SK-N-DZ (cell line): ENCODE measurements at places on chromosomes 11 and 22.
A peak's percentile ranks its signal among the peaks of the same experiment; 100 is the strongest.

GRCh38 chr22:49227670-49228069, 600.0 kb downstream of the BRD1 start:
- no peak for DNase-seq

DNA sequence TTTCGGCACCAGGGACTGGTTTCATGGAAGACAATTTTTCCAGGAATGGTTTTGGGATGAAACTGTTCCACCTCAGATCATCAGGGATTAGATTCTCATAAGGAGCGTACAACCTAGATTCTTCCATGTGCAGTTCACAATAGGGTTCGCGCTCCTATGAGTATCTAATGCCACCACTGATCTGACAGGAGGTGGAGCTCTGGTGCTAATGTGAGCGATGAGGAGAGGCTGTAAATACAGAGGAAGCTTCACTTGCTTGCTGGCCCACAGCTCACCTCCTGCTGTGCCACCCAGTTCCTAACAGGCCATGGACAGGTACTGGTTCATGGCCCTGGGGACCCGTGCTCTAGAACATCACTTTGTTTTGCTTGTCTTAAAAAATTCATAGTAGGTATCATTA, 41.8 kb upstream of the AMPD3 start:
- peak; percentile 53 for DNase-seq

DNA sequence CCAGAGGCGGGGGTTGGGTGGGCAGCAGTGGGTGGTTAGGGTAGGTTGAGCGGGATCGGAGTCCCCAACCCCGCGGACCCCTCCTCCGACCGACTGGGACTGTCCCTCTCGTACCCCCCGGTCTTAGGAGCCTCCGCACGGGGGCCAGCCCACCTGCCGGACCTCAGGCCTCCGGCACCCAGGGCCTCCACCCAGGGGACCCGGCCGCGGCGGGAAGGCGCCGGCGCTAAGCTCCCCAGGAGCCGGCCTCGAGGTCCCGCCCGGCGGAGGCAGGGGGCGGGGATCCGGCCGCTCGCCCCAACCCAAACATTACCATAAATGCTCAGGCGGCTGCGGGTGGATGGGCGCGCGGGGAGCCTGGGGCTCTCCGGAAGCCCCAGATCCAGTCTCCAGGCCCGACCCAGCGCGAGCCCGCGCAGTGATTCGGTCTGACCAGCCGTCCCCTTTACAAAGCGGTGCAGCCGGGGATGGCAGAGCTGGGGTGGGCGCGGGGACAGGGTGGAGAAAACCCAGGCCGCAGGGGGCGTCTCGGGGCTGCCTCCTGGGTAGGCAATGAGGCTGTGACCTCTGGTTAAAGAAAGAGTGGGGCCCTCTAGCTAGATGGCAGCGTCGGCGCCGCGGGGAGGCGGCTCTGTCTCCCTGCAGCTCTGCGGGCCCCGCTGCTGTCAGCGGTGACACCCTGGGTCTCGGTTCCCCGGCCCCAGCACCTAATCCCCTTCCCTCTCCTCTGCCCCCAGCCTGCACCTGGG, 4.0 kb upstream of the MCAM start:
- peak; percentile 47 for DNase-seq

- DNase-seq: no peak
Observed at GRCh38 chr11:18367431-18367830, 26.9 kb upstream of the LDHA start.

DNA sequence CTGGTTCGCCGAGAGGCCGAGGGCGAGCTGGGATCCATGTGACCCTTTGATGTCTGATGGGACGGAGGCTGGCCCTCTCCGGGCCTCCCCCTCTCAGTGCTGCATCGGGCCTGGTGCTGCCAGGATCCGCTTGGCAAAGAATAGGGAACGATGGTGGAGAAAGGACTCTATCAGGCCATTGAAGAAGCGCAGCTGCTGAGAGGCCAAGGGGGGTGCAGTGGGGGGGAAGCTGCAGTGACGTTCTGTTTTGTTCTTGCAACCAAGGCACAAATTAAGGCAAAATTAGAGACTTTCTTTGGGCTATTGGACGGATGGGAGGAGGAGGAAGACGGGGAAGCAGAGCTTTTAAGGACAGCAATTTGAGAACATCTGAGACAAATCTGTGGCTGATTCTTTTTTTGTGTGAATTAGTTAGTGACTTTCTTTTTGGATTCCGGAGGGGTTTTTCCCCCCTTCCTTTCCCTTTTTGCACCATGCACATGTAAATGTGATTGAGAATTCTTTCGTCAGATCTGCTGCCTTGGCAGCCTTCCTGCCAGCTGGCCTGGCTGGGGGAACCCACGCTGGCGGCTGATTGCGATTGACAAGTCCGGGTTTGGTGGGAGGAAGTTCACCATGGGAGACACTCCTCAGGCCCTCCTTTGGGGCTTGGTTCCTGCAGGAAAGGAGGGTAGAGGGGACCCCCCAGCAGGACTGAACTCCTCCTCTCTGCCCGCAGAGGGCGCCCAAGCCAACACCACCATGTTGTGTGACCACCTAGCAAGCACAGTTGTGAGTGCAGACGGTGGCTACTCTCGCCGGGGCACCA, 214.6 kb downstream of the NTM start:
- DNase-seq: no peak

- DNase-seq: peak; percentile 83
Observed at GRCh38 chr22:33923660-33924246, 3.5 kb upstream of the LARGE1 start.

GRCh38 chr11:2208691-2209369, 37.2 kb upstream of the TH start:
- DNase-seq: no peak

DNA sequence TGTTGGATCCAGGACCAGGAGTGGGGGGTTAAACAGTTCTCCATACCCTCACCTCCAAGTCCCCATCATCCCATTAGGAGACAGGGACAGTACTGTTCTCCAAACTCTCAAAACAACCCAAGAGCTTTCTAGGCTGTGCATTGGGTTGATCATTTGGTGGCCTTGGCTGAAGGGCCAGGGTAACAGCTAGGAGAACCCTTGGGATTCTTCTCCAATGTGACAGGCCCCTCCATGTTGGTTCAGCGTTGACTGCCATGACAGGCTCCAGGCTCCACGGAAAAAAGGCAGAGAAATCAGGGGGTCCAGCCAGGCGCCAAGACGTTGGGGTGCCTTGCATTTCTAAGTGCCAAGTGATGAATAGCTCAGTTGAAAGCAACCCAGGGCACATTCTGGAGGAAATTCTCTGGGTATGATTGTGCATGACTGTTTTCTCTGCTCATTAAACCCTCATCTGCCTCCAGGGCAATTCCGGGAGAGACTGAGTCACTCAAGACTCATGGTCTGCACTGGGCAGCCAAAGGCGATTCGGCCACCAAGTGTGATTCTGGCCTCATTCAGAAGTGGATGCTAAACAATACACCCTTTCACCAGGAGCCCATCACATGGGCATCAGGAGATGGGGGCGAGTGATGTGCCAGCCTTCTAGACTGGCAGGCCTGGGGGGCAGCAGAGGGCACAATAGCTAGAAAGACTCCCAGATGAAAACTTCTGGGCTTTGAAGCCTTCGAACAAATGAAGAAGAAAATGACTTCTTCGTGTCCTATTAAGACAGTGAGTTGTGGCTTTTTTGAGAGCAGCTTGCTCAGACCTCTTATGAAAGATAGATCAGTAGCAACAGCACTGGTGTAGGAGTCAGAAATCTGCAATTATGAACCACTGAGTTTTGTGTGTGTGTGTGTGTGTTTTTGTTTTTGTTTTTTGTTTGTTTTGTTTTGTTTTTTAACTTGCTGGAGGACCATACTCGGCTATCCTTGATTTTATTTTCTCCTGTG, 27.7 kb downstream of the CD44 start:
- no peak for DNase-seq

GRCh38 chr11:61367406-61367805, 5.2 kb downstream of the TMEM138 start:
- DNase-seq: no peak

DNA sequence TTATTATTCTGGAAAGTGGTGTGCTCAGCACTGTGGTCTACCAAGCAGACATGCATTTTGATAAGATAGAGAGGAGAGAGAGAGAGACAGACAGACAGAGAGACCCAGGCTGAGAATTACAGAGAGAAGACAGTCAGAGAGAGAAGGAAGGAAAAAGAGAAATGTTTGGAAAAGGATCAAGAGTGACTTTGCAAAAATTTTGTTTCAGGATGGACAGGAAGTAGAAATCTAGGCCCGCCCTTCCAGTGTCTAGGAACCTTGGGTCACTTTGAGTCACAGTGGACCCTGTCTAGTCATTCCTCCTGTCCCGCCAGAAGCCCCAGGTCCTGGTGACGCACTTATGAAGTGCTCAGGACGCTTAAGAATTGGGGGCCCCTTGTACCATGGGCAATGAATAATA, 166.7 kb downstream of the ST3GAL4 start:
- no peak for DNase-seq

DNA sequence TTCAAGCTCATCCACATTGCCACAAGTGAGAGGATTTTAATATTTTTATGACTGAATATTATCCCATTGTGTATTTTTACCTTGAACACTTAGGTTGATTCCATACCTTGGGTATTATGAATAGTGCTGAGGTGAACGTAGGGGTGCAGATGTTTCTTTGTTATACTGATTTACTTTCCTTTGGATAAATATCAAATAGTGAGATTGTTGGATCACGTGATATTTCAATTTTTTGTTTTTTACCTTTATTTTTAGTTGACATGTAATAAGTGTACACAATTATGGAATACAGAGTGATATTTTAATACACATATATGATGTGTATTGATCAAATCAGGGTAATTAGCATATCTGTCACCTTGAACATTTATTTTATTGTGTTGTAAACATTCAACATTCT, 8.1 kb downstream of the OR10W1 start:
- DNase-seq: no peak

- DNase-seq: peak; percentile 54
Observed at GRCh38 chr11:65376138-65376713, 6.2 kb downstream of the SLC25A45 start.

DNA sequence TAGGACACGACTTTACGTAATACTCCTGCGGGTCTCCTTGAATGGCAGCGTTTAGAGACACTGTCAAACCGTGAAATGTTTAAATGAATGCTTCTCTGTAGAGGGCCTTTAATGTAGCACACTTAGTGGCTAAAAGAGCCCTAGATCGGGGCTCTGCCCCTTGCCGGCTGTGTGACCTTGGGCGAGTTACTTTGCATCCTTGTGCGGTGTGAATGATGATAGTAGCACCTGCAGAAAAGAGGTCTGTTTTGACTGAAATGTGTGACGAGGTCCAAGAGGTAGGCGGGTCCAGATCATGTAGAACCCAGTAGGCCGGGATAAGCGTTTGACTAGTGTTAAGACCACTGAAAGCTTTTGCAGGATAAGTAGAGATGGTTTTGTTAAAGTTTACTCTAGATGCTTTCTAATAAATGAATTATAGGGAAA, 866 bp downstream of the MED17 start:
- no peak for DNase-seq

DNA sequence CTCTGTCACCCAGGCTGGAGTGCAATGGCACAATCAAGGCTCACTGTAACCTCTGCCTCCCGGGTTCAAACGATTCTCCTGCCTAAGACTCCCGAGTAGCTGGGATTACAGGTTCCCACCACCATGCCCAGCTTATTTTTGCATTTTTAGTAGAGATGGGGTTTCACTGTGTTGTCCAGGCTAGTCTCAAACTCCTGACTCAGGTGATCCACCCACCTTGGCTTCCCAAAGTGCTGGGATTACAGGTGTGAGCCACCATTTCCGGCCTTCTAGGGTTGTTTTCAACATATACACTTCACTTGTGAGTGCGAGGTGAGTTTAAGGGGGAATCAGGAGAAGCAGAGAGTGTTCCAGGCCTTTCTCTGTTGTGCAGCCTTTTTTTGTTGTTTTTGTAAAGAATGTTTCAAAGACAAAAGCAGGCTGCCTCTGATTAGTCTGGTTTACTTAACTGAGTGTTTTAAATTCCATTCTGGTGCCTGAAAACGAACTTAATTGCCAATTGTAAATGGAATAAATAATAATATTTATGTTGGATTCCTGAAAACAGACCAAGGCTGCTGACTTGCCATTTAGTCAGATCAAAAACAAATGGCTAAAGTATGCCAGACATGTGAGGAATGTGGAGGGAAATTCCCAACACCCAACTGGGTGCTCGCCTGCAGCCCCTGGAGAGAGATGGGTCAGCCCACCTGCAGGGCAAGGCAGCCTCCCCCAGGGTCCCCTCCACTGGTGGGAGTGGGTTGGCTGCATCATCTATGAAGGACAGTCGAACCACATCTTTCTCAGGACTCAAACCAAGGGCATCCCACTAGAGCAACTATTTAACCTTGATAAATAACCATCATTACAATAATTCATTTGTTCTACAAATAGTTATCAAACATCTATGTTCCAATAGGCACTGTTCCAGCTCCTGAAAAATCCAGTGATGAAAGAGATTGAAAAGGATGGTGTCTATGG, 4.6 kb upstream of the RANGAP1 start:
- no peak for DNase-seq

GRCh38 chr11:66728693-66729385, at the start of gene SPTBN2:
SPTBN2 (minus strand) TSS chr11:66729216; CDS start chr11:66721240, 7,976 bp downstream.
- DNase-seq: peak; percentile 60

DNA sequence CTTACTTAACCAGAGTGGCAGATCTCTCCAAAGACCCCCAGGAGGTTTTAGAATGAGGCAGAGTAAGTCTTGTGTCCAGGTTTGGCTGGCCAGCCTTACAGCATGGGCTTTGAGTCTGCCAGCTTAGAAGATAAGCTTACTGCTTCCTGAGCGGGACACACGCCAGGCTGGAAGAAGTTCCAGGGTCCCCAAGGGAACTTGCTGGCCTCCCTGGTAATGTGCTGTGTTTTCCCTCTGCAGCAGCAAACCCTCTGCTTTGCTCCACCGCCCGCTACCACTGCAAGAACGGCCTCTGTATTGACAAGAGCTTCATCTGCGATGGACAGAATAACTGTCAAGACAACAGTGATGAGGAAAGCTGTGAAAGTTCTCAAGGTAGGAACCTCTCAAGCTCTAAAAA, 154.2 kb downstream of the LDLRAD3 start:
- DNase-seq: no peak

DNA sequence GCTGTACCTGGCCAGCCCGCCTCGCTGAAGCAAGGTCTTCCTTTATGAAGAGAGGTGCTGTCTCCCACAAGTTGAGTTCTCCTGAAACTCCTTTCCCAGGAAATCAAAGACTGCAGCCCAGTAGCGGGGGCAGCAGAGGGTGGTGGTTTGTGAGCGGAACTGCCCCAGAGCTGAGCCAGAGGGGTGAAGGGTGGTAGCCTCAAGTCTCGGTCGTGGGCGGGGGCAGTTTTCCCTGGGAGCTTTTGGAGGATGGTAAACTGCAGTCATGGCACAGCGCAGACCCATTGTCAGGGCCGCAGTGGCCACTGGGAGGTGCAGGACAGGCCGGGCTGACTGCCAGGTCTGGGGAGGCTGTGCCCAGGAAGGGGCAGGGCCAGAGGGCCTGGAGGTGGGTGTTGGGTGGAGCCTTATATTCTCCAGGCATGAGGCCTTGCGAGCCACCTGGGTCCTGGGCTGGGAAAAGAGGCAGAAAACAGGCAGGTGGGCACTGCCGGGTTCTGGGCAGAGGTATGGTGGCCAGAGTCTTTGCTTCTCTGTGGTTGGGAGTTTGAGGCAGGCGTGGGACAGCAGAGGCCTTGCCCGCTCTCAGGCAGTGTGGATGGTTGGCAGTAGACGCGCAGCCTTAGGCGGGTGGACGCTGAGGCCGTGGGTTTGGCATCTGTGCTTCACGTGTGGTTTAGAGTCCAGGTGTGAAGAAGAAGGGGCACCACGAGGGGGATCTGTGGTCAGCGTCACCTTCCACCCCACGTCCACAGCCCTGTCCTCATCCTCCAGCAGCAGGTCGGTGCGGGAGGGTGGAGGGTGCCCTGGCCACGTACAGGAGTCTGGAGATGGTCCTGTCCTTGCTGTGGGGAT, 1176.4 kb downstream of the BRD1 start:
- DNase-seq: no peak

- no peak for DNase-seq
Observed at GRCh38 chr11:71331631-71332030, 79.3 kb upstream of the SHANK2 start.

GRCh38 chr11:63554877-63555223, 8.3 kb downstream of the PLAAT2 start:
- no peak for DNase-seq
